KBM-7 (cell line): ENCODE measurements at places on chromosomes 4 and X.

DNA sequence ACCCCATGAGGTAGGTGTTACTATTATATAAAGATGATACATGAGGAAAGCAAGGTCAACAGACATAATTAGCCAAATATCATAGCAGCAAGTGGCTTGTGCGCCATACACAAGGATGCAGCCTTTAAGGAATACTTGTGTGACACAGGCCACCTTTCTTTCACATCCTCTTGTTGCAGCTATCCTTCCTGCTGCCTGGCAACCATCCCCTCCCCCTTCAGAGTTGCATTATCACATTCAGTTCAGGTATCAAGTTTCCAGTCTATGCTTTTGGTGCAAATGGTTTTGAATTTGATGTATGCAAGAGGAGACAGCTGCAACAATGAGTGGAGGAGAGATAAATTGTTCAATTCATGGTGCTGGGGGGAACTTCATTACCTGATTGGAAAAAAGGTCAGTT, 6.4 kb downstream of the ZCCHC18 start:
- DNase-seq: no peak

- DNase-seq: no peak
Observed at GRCh38 chrX:126485409-126485808, 67.2 kb downstream of the DCAF12L1 start.

- peak; percentile 43 for DNase-seq
Observed at GRCh38 chrX:88135735-88136134, 611.3 kb upstream of the CPXCR1 start.

- DNase-seq: no peak
Observed at GRCh38 chr4:35102066-35102465, 1142.2 kb downstream of the ARAP2 start.

DNA sequence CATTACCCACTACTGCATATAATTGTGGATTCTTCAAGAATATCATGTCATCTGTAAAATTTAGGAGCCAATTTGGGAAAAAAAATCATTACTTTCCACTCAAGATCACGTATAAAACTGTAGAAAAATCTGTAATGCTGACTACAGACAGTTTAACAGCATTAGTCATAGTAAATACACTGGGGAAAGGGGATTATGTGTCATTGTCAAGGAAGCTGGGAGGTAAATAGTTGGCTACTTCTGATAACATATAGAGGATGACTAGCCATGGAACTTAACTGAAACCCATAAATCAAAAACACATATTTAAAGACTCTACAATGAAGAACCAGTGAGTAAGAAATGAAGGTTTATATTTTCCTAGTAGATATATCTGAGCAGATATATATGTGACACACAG, 1666.4 kb upstream of the IGFBP7 start:
- no peak for DNase-seq

DNA sequence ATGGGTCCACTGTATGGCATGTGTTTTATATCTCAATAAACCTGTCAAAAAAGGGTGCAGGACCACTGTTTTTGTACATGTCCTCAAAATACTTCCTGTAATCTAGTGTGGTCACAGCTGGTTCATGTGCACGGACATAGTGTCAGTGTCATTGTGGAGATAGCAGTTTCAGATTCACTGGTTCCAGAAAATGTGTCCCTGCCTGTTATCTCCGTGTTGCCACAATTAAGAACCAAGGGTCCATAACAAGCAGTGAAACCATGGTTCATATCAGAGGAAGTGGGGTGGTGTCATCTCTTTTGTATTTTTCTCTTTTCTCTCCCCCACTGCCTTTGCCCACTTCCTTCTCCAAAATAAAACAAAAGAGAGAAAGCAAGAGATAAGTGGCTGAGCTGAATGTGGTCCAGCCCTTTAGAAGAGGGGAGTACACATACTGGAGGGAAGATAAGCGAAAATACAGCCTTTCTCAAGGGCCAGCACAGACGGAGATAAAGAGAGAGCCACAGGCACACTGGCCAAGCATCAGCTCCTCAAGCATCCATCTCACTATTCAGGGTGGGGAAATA, 51.2 kb downstream of the TBL1X start:
- DNase-seq: peak; percentile 99

DNA sequence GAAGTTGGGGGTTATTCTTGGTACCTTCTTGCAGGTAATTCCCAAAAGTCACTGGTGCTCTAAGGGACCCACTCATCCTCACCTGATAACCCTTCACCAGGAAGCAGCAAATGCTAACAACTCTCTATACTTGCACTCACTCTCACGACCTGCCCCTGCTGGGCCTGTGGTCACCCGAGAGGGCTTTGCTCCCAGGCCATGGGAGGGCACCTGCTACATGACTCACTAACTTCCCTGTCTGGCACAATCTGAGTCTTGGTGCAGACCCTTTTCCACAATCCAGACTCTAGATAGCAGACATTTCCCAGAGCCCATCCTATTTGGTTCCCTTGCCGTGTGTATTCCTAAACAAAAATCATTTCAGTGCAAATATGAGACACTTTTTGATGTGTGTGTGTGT, 403.8 kb upstream of the FAT1 start:
- DNase-seq: no peak

- DNase-seq: no peak
Observed at GRCh38 chr4:156830351-156830750, 141.2 kb downstream of the PDGFC start.

DNA sequence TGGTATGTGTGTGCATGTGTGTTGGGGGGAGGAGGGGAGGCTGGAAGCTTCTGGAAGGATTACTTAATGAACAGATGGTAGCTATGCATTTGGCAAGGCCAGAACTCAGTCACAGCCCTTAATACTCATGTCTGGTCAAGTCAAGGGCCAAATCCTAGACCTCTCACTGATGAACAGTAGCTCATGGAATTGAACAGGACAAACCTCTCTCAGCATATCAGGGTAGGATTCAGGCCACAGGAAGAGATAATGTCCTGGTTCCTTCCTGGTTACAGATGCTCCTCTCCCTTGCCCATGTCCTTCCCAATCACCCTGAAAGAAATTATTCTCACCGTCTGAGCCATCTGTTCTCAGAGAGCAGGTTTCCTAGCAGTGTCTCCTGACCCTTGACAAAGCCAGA, 165.7 kb downstream of the SOWAHB start:
- DNase-seq: no peak

- DNase-seq: peak; percentile 65
Observed at GRCh38 chr4:144174401-144175067, 34.0 kb upstream of the GYPA start.

DNA sequence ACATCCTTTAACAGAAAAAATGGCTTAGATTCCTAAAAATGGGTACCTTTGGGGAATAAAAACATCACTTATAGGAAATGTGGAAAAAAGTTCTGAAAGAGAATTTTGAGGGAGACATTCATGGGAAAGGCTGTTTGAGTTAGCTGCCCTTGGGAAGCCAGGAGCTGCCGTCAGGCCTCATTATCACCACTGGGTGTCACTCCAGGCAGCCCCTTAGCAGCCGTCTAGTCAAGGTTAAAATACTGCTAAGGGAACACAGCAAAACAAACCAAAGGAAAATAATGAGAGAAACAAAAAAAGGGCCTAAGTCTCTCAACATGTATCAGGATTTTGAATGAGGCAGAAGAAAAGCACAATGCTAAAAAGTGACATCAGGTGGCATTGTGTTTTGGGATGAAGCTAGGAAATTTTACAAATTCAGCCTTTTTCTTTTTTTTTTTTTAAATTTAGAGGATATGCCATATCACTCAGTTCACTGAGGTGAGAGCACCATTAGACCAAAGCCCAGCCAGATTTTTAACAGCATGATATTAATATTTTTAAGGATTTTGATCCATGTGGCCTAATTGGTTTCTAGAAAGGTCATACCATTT, 235.3 kb downstream of the GPAT3 start:
- DNase-seq: peak; percentile 35

DNA sequence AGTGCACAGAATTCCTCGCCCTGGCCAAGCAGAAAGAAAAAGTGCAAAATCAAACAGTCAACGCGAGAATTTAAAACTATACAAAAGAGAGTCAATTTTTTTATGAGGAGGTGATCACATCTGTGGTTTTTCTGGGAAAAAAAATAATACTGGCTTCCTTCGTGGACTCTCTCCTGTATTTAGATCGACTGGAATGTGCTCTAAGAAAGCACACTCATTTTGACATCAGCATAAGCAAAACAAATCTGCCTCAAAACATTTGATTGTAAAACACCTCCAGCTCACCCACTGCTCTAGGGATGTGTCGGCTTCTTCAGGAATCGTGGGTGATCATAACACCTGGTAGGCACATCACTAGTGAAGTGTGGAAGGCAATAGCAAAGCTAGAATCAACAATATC, 417.4 kb upstream of the FAT1 start:
- no peak for DNase-seq

DNA sequence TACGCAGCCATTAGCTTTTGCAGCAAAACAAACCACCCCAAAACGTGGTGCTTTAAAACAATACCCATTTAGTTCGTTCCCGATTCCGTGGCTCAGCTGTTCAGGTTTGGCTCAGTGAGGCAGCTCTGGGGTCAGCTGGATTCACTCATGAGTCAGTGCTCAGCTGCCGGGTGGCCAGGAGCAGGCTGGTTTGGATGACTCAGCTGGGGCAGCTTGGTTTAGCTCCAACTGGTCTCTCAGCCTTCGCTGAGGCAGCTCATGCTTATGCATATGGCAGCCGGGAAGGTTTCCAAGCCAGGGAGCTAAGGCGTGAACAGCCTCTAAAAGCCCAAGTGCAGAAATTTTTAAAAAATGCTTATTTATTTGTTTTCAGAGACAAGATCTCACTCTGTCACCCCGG, 13.3 kb upstream of the CD99 start:
- DNase-seq: no peak

- DNase-seq: no peak
Observed at GRCh38 chr4:170248576-170248975, 158.8 kb upstream of the AADAT start.

DNA sequence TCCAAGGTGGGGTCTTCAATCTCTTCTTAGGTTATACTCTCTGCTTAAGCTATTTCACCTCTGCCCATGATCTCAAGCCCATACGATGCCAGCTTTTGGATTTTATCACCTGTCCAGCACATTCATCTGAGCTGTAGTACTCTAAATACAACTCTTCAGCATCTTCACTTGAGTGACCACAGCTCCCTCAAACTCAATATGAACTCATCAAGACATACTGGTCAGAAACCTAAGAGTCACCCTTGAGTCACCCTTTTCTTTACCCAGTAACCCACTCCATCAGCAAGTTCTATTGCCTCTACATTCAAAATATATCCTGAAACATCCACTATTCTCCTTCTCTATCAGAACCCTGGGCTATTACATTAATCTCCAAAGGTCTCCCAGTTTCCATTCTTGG, 69.4 kb downstream of the DCHS2 start:
- no peak for DNase-seq

DNA sequence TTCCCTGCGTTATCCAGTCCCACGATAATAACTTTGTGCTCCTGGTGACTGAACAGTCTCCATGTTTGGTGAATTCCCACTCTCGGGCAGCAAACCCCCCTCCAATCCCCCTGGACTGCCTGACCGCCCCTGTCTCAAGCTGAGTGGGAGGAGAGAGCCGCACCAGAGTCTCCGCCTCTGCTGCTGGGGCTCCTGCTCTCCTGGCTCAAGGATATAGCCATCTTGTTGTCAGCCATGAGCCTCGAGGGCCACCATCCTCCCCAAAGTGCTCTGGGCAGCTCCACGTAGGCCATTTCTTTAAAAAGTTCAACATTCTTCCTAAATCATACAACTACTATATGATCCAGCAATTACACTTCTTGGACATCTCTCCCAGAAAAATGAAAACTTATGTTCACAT, 49.3 kb upstream of the PGRMC1 start:
- no peak for DNase-seq

- peak; percentile 11 for DNase-seq
Observed at GRCh38 chrX:106959901-106960300, 39.7 kb downstream of the CLDN2 start.

- no peak for DNase-seq
Observed at GRCh38 chrX:18010253-18010652, 149.2 kb upstream of the RAI2 start.

DNA sequence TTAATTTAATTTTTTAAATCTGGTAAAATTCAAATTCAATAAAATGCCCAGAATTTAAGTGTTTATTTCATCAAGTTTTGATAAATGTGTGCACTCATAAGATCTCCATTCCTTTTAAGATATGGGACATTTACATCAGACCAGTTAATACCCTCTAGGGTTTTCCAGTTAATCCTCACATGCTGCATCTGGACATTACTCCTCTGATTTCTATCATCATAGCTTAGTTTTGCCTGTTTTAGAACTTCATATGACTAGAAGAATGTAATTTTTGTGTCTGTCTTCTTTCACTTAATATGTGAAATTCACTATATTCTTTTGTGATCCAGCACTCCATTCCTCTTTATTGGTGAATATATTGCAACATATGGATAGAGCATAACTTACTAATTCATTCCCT, 727.7 kb upstream of the FAM241A start:
- DNase-seq: no peak

GRCh38 chr4:181569553-181569952, 673.6 kb upstream of the TENM3 start:
- DNase-seq: peak; percentile 27

- DNase-seq: peak; percentile 80
Observed at GRCh38 chr4:128517739-128518510, 230.3 kb upstream of the PGRMC2 start.

DNA sequence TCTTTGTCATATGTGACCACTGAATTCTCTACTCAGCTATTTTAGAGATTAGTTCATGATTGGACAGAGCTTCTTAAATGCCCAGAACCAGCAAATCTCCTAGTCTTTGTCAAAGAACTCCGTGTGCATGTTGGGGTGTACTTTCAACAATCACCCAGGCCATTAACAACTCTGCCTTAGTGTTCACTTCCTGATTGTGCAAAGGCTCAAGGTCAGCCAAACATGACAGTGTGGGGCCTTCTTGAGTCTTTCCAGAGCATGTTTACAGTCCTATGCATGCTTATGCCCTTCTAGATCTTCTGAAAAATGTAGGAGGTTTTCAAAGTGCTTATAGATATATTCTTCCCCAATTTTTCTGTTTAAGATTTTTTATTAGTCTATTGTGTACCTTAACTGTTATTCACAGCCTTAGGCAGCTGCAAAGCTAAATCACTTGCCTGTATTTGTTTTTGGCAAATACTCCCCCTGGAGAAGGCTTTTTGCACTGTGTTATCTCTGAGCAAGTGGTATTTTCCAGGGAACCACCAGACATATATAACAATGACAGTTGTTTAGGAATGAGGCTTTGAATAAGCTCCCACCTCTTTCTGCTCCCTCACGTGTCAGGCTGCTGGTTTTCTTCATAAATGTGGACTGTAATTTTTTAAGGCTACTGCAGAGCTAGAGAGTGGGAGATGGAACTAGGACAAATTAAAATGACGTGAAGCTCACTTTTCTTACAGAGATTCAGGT, 24.0 kb upstream of the DRP2 start:
- no peak for DNase-seq

DNA sequence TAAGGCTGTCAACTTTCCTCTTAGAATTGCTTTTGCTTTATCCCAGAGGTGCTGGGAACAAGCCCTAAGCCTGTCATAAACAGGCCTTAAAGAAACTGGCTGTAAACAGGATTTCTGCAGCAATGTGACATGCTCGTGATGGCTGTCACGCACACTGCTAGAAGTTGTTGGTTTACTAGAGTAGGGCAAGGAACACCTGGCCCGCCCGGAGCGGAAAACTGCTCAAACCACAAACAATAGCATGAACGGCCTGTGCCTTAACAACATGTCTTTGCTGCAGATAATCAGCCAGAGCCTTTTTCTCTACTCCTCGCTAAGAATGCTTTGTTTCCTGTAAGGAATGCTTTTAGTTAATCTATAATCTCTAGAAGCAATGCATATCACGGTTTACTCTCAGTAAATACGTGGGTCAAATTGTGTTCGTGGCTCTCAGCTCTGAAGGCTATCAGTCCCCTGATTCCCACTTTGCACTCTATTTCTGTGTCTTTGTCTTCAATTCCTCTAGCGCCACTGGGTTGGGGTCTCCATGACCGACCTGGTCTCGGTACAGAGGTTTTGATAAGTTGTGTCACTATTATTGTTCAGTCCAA, 318.3 kb downstream of the GLUD2 start:
- DNase-seq: no peak
